ENCODE measurements at places on chromosomes 12 and 14.

DNA sequence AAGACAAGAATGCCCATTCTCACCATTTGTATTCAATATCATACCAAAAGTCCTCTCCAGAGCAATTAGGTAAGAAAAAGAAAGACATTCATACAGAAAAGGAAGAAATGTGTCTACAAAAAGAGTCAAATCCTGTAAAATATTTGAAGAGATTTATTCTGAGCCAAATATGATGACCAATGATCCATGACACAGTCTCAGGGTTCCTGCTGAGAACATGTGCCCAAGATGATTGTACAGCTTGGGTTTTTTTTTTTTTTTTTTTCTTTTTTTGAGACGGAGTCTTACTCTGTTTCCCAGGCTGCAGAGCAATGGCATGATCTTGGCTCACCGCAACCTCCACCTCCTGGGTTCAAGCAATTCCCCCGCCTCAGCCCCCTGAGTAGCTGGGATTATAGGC, 296.2 kb downstream of the C12orf75 start:
- DNase-seq = no peak

DNA sequence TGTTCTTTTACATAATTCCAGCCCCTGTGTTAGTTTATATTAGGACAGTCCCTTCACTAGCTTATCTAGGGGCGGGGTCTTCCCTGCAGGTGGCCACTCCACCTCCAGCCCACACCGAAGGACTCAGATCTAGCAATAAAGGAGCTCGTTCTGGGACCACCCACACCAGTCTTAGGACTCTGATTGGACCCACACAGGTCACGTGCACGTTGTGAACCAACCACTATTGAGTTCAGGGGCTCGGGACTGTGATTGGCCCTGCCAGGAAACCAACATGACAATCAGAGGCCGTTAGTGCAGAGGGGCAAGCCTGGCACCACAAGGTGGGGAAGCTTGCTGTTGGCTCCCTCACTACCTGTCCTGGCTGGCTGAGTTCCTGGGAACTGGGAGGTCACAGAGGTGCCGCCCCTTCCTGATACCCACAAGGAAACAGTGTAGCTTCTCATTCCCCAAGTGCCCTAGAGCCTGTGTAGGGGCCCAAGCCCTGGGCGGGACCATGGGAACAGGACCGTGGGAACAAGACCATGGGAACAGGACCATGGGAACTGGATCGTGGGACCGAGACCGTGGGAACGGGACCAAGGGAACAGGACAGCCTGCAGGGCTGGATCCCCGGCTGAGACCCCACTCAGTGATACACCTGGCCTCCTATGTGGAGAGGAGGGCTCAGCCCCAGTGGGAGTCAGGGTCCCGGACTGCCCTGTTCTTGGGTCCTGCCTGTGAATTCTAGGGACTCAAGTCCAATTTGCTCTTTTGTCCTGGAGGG, 297.8 kb downstream of the ADGRD1 start:
- no peak for DNase-seq

- no peak for DNase-seq
Measured at GRCh38 chr12:123573870-123574269, 10.5 kb upstream of the TMED2 start.

DNA sequence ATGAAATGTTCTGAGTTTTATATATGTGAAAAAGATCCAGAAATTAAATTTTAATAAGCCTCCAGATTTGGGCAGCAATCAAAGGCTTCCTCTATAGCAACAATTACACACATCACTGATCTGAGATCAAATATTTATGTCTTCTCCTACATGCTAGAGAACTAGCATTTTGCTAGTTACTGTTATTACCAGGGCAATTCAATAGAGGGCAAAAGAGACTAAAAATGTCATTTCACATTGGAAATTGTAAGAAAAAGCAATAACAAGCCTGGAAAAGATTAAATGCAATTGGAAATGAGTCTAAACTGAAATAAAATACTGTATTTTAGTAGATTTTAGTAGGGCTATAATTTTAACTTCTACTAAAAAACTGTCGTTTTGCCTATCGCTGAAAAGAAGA, 32.6 kb upstream of the ANO6 start:
- DNase-seq = no peak

- no peak for DNase-seq
Measured at GRCh38 chr14:105077649-105077995, 12.4 kb upstream of the GPR132 start.

- DNase-seq = no peak
Measured at GRCh38 chr12:51383269-51383905, 7.8 kb downstream of the GALNT6 start.

DNA sequence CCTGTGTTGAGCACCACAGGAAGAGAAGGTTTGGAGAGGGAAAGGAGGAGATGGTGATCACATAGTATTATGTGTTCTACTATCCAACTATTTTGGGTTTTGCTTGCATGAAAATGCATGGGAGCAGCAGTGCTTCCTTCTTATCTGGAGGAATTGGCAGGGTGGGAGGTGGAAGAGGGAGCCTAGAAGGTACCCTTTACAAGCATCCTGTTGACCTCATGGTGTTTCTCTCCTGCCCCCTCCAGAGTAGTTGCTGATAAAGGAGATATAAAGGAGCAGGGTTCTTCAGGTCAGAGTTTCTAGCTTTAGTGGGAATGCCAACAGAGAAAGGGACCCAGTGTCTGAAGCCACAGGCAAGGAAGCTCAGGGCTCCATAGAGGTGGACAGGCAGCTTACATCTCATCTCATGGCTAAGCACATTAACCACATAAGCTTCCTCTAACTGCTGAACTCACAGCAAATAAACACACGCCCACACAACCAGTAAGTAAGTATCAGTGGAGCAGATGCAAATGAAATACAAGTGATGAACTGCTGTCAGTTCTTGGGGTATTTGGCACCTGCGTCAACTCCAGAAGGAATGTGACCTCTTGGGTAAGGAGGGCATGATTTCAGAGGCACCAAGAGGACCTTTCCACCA, 174.2 kb upstream of the SLC38A2 start:
- DNase-seq = no peak

- DNase-seq = no peak
Measured at GRCh38 chr14:104143521-104144452, 5.4 kb downstream of the KIF26A start.

DNA sequence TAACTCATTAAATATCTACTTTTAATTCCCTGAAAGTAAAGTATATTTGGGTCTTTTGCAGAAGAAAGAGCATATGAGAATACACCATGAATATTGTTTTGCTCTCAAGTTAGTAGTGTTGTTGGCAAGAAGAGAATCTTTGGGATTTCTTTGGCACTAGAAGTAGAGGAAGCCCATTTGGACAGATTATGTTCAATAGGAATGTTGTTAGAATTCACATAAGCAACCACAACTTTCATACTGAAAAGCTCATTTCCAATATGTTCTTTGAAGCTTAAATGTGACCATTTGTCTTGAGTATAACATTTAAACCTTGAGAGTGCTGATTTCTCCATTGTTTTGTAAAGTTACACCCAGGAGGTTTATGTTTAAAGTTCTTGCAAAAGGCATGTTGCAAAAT, 37.6 kb downstream of the PLEKHG7 start:
- DNase-seq = no peak

- no peak for DNase-seq
Measured at GRCh38 chr12:3980504-3981272, 107.5 kb upstream of the PARP11 start.

- DNase-seq = no peak
Measured at GRCh38 chr14:92615451-92615850, 101.9 kb downstream of the RIN3 start.

- no peak for DNase-seq
Measured at GRCh38 chr14:51725061-51725460, 73.4 kb downstream of the FRMD6 start.

- DNase-seq = no peak
Measured at GRCh38 chr12:115606040-115606439, 671.5 kb downstream of the MED13L start.

GRCh38 chr12:48910196-48910595, 15.1 kb downstream of the FKBP11 start:
- DNase-seq = no peak

DNA sequence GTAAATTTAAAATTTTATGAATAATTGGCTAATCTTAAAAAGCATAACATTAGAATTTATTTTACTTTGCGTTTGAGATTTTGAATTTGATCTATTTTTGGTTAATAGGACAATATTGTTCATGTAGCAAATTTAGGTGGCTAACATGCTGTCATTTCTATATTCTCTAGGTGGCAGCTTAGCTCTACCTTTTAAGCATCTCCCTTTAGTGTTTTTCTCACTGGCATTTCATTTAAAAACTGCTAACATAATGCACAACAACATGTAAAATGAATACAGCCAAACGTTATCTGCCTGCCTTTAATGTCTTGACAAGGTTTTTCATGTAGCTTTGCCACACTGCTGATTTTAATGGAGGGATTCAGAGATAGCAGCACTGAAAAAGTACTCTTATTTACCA, 272.4 kb upstream of the FBXO33 start:
- no peak for DNase-seq

DNA sequence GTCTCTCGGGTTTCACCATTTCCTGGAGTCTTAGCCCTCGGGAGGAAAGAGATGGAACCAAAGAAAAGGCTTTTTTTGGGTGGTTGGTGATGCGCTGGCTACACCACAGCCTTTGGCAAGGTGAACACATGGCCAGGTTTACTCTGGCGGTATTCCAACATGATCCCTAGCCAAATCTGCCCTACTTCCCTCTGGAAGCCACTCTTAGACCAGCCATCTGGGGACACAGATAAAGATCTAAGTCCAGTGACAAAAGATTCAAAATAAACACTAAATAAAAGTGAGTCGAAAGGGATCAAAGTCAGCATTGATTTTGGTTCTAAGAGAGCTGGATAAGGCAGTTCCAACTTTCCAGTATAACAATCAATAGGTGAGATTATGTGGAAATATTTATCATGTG, 694.5 kb downstream of the VRK1 start:
- no peak for DNase-seq

GRCh38 chr14:75769047-75769685, 108.1 kb downstream of the TTLL5 start:
- DNase-seq = no peak

- no peak for DNase-seq
Measured at GRCh38 chr12:69298947-69299346, 49.2 kb upstream of the LYZ start.

- no peak for DNase-seq
Measured at GRCh38 chr12:101680647-101681046, 16.8 kb upstream of the CHPT1 start.

GRCh38 chr12:15709551-15709950, 79.6 kb downstream of the EPS8 start:
- DNase-seq = no peak

- DNase-seq = peak; percentile 36
Measured at GRCh38 chr14:86989285-86989684, 1003.7 kb downstream of the GALC start.

GRCh38 chr14:61602003-61602732, 93.1 kb upstream of the HIF1A start:
- DNase-seq = no peak

DNA sequence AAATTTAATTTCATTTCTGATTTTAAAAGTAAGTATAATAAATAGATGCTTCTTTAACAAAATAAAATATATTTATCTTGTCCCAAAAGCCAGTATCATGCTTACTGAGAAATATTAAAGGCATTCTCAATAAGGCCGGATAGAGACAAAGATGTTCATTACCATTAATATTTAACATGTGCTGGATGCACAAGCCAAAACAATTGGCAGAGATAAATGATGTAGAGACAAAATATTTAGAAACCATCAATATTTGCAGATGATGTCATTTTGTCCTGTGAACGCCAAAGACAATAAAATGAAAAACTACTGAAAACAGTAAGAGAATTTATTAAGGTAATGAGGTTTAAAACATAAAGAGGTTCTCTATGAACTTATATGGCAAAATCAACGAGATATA, 313.5 kb downstream of the ITPR2 start:
- no peak for DNase-seq

GRCh38 chr14:74552623-74553022, 59.1 kb downstream of the ISCA2 start:
- DNase-seq = no peak

DNA sequence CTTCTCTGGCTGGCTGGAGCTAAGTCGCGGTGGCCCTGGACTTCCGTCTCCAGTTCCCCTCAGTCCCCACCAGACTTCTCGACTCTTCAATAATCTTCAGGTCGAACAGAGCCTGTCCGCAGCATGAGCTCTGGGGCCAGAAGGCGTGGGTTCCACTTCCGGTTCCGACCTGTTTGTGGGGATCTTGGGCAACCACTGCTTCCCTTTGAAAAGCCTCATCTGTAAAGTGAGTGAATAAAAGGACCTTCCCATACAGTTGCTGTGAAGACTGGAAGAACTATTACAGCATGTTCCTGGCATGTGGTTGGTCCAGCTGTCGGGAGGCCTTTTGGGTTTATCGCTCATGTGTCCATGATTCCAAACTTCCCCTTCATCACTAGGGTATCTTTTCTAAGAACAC, 19.4 kb downstream of the ADGRD1 start:
- DNase-seq = no peak

- DNase-seq = no peak
Measured at GRCh38 chr14:99036611-99037293, 235.2 kb downstream of the BCL11B start.

DNA sequence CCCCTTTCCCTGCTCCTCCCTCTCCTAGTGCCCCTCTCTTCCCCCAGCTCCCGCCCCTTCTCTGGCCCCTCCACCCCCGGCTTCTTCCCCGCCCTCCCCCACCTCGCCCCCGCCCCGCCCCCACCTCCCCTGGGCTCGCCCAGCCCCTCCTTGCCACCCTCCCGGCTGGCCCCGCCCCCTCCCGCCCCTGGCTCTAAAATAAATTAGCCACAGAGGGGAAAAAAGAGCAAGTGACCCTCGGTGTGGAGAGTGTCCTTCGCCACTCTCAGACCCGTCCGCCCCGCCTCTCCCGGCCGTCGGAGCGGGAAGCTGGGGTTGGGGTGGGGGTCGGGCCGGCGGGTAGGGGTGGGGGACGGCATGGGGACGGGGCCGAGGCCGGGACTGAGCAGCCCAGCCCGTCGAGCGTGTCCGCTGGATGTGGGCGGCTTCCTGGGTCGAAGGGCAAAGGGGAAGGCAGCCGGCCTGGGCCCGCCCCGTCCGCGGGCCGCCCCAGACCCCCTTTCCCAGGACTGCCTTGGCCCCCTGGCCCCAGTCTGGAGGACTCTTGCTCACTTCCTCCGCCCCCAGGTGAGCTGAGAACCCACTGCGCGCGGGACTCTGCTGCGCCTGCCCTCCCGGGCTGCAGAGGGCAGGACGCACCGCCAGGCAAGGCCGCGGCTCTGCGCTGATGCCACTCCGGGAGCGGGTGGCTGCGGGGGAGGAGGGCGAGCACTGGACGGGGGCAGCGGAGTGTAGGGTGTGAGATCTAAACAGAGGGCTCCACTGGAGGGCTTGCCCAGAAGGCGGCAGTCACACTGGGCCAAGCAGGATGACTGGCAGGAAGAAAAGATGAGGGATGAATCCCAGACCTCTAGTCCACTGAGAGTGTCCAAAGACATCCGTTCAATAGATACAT, 570 bp upstream of the FIGNL2 start:
- DNase-seq = no peak

GRCh38 chr14:35932136-35932535, 106.0 kb downstream of the BRMS1L start:
- no peak for DNase-seq

GRCh38 chr14:65880507-65880906, 468.0 kb downstream of the FUT8 start:
- DNase-seq = no peak
